ENCODE measurements at places on chromosomes 7 and 10. TPM values are rescaled to one million over a fixed set of nuclear protein-coding genes. Genes with fewer than 3 reads are reported as not detected.

DNA sequence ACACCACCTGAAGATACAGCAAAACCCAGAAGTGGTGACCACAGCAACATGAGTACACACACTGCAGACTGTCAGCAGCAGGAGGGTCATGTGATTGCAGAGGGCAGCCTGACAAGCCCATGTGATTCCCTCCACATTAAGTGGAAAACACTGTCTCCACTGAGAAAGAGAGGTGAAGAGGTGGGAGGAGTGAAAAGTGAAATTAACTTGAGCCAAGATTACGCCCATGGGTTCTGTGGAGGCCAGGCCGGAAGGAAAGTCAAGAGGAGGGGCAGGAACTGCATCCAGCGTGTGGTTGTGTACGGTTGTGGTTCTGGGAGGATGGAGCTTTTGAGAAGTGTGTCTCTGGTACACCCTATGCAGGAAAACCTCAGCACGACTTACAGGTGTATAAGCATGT, 138.5 kb downstream of the PLXNA4 start:
- peak; percentile 63 for DNase-seq

The IRF5 gene
- total RNA-seq = not detected

DNA sequence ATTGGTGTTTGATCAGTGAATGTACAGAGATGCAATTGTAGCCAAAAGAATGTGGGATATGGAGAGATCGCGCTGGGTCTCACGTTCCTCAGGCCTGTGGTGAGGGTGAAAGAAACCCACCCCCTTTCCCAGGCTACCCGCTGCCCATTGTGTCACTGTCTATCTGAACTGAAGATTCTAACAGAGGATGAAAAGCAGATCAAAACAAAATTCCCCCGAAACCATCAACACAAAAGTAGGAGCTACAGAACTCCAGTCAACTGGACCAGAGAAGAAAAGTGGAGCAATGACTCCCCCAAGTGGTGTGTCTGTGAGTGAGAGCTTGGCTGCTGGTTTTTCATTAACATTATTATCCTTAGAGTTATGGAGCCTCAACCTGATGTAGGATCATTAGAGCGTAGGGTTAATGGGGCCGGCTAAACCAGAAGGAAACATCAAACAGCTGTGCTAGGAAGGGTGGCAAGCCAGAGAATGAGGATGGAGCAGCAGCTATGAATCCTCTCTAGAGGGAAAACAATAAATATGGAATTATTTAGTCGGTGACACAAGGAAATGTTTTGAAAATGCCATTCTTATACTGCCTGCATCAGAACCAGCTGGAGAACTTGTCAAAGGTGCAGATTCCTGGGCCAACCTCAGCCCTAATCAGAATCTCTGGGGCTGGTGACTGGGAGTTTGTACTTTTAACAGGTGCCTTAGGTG, 38.3 kb downstream of the AKR1B1 start:
- peak; percentile 83 for DNase-seq

DNA sequence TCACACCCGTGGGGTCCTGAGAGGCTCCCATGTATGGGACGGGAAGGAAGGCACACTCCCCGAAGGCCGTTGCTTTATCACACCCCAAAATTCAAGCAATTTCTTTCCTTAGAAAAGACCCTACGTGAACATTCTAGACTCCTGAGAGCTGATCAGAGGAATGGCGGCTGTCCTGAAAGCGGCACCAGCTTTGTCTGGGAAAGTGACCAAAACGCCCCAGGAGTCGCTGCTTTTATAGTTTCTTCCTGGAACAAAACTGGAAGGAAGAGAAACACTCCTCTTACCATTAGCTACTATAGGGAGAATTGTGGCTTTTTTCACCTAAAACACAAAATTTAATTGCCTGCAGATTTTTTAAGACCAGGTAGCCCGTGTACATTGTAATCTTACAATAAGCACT, 261.8 kb upstream of the RNF32 start:
- no peak for DNase-seq

- DNase-seq = no peak
Observed at GRCh38 chr7:114785496-114785895, 136.4 kb upstream of the MDFIC start.

The NOBOX gene
- total RNA-seq = not detected

DNA sequence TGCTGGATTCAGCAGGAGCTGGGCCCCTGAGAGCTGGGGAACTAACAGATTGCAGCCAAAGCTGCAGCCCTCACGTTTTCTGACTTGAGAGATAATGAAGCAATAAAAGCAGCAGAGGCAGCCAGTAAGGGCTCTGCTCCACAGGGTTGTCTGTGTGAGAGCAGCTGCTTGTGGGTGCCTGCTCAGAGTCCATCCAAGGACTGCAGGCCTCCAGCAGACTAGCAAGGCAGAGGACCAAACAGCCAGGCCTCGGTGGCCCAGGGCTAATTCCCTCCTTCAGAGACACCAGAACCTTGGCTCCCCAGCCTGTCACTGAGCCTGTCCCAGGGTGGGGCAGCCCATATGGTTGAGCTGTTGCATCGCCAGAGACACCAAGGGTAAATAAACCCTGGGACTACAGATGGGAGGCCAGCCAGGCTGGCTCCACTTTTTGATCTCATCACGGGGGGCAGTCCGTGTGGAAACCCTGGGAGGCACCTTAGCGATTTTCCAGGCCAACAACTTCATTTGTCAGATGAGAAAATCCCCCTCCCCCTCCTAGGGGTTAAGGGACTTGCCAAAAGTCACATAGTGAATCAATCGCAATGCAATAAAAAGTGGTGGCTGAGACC, 229.2 kb downstream of the WDR11 start:
- DNase-seq = no peak

- no peak for DNase-seq
Observed at GRCh38 chr7:138354066-138354465, 106.0 kb upstream of the TRIM24 start.

GRCh38 chr7:140684066-140684950, 11.6 kb downstream of the ADCK2 start:
- DNase-seq = no peak

- DNase-seq = no peak
Observed at GRCh38 chr10:70834021-70834420, 18.3 kb downstream of the SGPL1 start.

- no peak for DNase-seq
Observed at GRCh38 chr7:979151-979550, 3.8 kb upstream of the COX19 start.

- DNase-seq = peak; percentile 47
Observed at GRCh38 chr7:112080978-112081377, 125.2 kb downstream of the DOCK4 start.

The NCAPG2 gene
- 5.6 TPM for total RNA-seq

The GDF2 gene
- not detected for total RNA-seq

GRCh38 chr7:156918635-156919034, 25.7 kb upstream of the LMBR1 start:
- no peak for DNase-seq

DNA sequence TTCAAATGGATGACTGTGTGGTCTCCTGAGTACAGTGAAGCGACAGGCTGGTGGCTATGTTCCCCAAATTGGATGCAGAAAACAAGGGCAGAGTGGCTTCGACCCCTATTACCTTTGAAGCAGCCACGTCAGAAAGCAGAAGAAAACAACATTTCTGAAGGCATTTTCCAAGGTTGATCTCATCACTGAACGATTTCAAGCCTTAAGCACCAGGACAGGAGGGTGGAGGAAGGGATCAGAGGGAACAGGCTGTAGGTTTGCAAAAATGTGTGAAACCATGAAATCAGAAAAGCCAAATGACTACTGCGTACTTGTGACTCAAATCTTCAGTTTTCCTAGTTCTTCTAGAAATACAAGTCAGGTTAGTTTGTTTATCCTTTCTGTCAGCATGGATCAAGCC, 181.0 kb upstream of the TMEM106B start:
- DNase-seq = no peak

The CYP3A4 gene
- not detected for total RNA-seq

The ARHGAP22 gene
- 1.4 TPM for total RNA-seq

GRCh38 chr10:129678186-129678585, 211.1 kb downstream of the MGMT start:
- no peak for DNase-seq

GRCh38 chr10:98467506-98468318, 21.0 kb upstream of the HPS1 start:
- peak; percentile 76 for DNase-seq

DNA sequence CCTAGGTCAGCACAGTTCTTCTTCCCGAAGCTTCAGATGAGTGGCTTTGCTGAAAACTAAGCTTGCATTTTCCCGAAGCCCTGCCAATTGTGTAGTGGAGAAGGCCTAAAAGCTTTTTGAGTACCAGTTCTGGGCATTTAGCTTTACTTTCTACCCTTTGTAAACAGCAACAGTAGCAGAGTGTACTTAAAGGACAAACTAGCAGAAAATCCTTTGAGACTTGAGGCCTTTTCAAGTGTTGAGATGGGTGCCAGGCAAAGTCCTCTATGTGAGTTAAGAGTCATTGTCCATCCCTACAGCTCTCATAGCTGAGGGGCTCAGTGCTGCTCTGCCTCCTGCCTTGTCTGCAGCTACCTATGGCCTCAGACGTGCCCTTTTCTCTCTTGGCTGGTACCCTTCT, 368.2 kb downstream of the CCSER2 start:
- DNase-seq = no peak

The TBX20 gene
- total RNA-seq = not detected

- no peak for DNase-seq
Observed at GRCh38 chr10:100877461-100877850, 35.3 kb upstream of the SLF2 start.

GRCh38 chr10:118642228-118642627, 46.8 kb upstream of the PRLHR start:
- no peak for DNase-seq

GRCh38 chr7:18230271-18230670, 202.6 kb upstream of the PRPS1L1 start:
- no peak for DNase-seq

The CHRM2 gene
- not detected for total RNA-seq

The DGKI gene
- 1.1 TPM for total RNA-seq

- DNase-seq = peak; percentile 31
Observed at GRCh38 chr10:30701451-30702173, 72.1 kb upstream of the LYZL2 start.

- no peak for DNase-seq
Observed at GRCh38 chr7:99184532-99185218, 23.2 kb downstream of the KPNA7 start.

- DNase-seq = no peak
Observed at GRCh38 chr7:21092766-21093702, 306.3 kb upstream of the SP8 start.

GRCh38 chr10:121481180-121481579, 117.1 kb downstream of the FGFR2 start:
- DNase-seq = no peak
